ENCODE measurements at places on chromosomes 5 and 9.

DNA sequence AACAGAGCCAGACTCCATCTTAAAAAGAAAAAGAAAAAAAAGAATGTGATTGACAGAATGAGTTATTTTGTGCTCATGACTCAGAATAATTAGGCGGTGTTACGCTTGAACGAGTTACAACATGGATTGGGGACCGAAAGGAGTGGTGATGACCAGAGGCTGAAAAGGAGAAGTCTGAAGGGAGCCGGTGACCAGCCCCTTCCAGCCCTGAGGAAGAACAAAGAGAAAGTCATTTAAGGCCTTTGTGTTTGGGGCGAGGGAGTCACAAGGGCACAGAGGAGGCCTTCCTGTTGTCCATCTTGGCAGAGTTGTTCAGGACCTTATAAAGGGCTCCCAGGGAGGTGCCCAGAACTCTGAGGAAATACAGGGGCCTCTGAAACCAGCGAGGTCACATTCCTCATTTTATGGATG, 131.6 kb downstream of the GOLPH3 start:
- DNase-seq = no peak

GRCh38 chr9:22044583-22044982, 35.5 kb upstream of the CDKN2B start:
- peak; percentile 93 for DNase-seq

- no peak for DNase-seq
These were observed 124.9 kb downstream of the TMEM161B start for GRCh38 chr5:88143693-88144218.

- DNase-seq = no peak
These were observed 46.7 kb upstream of the HNRNPA0 start for GRCh38 chr5:137800700-137801411.

- DNase-seq = peak; percentile 70
These were observed 309.7 kb downstream of the NSG2 start for GRCh38 chr5:174355208-174355612.

- no peak for DNase-seq
These were observed 66.7 kb upstream of the PRSS3 start for GRCh38 chr9:33728613-33729012.

DNA sequence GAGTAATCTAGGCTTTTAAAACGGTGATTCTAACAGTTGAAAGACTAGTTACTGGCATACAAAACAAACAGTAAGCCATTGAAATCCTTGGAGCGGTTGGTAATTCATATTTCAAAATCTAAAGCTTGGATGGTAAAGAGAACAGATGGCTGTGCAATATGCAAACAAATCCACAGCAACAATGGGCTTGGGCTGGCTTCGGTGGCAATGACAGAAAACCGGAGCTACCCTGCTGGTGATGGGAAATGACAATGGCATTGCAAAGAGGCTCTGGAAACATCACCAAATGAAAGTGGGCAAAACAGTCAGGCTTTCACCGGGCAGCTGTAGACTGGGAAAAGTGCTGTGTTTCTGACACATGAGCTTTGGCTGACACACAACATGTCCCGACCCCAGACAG, 42.2 kb downstream of the MED27 start:
- no peak for DNase-seq

- no peak for DNase-seq
These were observed 1.8 kb downstream of the TIFAB start for GRCh38 chr5:135450336-135450735.

GRCh38 chr5:158462349-158463114, 603.6 kb upstream of the CLINT1 start:
- no peak for DNase-seq

DNA sequence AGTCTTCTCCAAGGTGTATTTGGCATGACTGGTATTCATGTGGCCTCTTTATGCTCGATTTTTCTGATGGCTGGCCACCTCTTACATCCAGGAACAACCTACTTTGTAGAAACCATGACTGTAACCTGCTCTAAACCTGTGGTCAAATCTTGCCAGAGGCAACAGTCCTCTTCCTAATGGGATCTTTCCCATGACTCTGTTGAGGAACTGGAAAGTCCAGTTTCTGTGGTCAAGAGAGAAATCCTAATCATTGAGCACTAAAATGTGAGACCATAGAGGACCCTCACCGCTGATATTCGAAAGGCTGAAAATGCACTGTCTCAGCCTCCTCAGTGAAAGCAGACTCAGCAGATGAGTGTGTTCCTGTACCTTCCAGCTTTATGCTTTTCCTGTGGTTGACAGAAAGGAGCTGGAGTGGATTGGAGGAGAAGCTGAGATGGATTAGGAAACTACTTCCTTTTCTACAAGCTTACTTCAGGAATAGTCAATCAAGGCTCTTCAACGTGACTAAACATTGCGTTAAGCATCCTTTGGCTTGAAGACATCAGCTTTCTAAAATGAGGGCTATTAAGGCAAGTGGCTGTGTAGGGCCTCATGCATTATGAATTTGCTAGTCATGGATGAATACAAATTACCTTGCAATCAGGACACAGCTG, 69.7 kb upstream of the DAPK1 start:
- no peak for DNase-seq
